ENCODE measurements at places on chromosomes 2 and 18.

DNA sequence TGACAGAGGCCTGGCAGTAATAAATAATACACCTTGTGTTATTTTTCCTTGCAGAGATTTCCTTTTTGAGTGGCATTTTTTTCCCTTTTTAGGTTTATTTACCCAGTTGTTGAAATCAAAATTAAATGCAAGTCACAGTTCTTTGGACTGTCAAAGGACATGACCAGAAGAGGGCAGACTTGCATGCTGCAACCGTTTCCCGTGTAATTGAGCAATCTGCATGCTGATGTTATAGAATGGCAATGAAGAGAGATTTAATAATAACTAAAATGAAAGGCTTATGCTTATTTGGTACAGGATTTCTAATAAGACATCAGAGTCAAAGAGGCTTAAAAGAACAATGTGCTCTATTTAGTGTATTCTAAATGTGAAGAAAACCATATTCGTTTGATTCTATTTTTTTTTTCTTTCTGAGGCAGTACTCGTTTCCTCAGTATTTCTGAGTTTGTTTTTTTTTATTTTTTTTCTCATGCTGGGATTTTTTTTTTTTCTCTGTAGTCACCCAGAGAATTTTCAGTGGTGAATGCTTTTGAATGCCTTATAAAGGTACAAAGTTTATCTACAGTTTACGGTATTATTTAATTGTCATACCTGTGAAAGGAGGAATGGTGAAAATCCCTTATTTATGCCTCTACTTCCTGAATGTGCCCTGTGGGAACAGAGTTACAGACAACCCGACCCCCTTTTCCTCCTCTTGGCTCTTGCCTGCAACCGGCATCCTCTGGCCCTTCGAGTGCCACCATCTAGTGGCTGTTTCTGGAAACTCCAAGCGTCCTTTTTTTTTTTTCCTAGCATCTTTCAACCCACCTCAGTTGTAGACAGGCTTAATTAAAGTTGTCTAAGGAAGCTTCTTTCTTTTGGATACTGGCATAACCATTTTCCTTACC is 368.5 kb downstream of the LRRTM1 start:
- peak; percentile 74 for DNase-seq

- DNase-seq: peak; percentile 47
These were observed 165.3 kb downstream of the NEDD4L start for GRCh38 chr18:58209326-58209725.

DNA sequence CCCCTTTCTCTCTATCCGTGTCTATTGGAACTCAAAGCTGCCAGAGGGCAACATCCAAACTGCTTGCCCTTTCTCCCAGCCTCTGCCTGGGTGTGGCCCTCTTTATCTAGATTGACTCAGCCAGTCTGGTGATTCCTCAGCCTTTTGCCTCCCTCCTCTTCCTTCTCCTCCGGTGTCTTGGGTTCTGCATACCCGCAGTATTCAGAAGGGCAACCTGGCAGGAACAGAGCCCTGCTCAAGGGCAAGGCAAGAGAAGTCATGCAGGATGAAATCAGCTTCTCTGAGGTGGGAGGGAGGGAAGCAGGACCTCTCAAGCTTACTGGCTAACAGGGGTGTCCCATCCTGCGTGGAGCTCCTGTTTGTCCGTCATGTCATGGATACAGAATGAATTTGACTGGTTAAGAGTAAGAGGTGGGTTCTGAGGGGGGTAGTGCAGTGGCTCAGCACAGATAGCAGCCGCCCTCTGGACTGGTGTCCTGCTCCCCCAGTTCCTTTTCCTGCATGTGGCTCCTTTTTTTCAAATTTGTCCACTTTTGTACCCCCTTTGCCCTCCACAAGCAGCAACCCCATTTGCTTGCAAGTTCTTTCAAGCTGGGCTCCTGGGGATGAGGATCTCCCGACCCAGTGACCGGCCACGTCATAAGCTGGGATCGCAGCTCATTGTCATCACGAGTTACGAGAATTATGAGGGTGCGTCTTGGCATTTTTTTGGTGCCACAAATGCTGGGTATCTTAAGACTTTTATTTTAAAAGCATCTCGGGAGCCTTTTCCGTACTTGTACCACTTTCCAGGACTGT is 154.1 kb downstream of the FHOD3 start:
- DNase-seq: no peak

DNA sequence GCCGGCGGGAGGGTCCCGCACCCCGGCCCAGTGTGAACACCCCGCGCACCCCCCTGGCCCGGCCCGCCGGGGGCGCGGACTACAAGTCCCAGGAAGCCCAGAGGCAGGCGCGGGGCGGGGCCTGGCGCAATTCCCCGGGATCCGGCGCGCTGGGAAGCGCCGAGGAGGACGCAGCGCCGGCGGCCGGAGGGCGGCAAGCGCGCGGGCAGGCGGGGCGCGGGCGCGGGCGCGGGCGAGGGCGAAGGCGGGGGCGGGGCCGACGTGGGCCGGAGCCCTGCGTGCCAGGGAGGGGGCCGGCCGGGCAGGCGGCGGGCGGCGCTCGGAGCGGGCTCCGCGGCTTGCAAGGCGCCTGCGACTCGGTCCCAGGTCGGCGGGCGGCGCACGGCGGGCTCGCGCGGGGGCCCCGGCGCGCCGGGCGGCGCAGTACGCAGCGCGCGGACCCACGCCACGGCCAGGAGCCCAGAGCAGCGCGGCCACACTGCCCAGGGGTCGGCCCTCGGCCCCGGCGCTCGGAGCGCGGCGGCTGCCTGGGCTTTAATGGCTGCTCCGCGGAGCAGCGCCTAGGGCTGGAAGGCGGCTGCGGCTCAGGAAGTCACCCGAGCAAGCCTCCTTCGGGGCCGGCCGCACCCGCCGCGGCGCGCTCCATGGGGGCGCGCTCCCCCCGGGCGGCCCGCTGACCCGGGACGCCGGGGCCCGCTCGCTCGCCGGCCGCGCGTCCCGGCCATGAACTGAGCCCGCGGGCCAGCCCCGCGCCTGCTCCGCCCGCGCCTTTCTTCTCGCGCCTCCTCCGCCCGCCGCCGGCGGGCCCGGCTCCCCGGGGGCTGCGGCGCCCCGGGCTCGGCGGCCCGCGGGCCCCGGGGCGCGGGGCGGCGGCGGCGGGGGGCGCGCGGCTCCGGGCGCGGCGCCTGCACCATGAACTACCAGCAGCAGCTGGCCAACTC is at the start of gene AGAP1:
Gene AGAP1 (plus strand): TSS at position 269 of the 941 bp plus-strand sequence.
- peak; percentile 90 for DNase-seq

GRCh38 chr2:227428731-227429285 is 41.1 kb upstream of the SCYGR1 start:
- DNase-seq: no peak
